ENCODE measurements at places on chromosomes 3 and 15.

- DNase-seq, result no peak
Measured at GRCh38 chr3:170792471-170792870, 77.5 kb downstream of the RPL22L1 start.

GRCh38 chr3:195256639-195257453 lies 14.1 kb downstream of the XXYLT1 start:
- DNase-seq, result no peak

DNA sequence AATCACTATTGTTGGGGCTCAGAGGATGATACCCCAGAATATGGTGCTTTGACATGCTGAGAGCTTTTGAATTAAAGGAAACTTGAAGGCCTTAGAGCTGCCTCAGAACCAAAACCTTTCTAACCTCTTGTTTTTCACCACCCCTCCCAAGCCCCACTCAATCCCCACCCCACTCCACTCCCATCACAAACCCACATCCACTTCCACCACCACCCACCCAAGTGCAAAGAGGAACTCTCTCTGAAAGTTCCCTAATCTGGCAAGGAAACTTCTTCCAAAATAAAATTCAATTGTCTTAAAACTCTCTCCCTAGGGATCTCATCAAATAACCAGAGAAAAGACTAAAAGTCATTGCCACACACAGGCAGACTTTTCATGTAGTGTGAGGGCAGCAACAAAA lies 301.2 kb upstream of the ARHGEF26 start:
- no peak for DNase-seq

GRCh38 chr3:111763968-111764367 lies 95.1 kb upstream of the PHLDB2 start:
- DNase-seq, result no peak

- DNase-seq, result peak; percentile 97
Measured at GRCh38 chr3:4978204-4978965, 852 bp upstream of the BHLHE40 start.

DNA sequence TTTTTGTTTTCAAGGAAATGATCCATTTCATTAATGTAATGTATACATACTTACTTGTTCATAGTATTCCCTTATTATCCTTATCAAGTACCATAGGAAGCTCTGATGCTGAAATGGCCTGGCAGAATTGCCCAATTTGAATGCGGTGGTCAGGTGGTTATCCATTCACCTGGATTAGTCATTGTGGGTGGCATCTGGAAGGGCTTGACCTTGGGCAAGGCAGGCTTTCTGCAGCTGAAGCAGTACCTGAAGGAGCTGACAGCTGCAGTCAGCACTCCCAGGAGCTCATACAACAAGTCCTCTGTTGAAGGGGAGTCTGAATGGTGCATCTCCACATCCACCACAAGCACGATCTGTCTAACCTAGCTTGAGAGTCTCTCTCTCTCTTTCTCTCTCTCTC lies 12.2 kb upstream of the IQCF5 start:
- no peak for DNase-seq

DNA sequence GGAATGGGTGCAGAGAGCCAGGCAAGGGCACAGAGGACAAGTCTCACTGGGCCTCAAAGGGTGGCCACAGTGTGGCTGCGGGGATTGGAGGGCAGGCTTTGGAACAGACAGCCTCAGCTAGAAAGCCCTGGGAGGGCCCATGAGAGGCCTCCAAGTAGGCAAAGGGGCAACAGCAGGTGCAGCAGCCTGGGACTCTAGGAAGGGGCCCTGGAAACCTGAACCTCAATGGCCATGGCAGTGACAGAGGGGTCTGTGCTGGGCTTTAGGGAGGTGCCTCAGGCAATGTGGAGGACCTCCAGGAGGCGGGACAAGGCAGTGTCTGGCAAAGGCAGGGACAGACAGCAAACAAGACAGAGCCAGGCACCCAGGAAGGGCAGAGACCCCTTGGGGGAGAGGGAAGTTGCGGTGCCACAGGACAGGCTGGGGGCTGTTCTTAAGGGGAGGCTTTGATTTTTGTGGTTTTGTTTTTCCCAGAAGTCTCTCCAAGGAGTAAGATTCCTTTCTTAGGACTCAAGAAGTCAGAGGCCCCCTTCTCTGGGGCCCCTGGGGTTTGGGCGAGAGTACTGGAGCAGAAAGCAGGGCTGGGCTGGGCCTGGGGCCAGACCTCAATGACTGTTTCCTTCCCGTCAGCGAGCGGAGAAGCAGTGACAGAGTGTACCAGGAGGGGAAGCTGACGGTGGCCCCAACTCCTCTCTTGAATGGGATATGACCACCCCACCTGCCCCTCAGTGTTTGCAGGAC lies 9.7 kb downstream of the STOML1 start:
- peak; percentile 93 for DNase-seq

- no peak for DNase-seq
Measured at GRCh38 chr3:16072420-16073110, 101.9 kb upstream of the GALNT15 start.
